ENCODE measurements at places on chromosomes 4 and X.

DNA sequence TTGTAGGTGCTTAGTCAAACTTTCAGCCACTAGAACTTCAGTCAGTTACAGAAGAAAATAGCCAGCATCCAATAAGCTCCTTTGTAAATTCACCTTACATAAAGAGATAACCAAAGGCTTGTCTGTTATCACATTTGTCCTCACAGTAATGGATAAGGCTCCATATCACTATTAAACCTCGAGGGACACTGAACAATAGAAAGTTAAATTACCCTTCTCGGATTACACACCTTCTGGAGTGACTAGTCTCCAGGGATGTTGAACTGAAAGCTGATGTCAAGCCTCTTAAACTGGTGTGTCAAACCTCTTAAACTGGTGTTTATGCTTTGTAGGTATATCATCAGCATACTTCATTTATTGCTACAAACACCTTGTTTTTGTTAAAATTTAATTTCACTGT, 639.0 kb downstream of the CENPC start:
- DNase-seq = no peak

GRCh38 chrX:2657532-2658113, 33.5 kb upstream of the CD99 start:
- DNase-seq = no peak

GRCh38 chrX:14359727-14360126, 169.6 kb upstream of the GLRA2 start:
- no peak for DNase-seq

- no peak for DNase-seq
These were observed 169.7 kb downstream of the RAP1GDS1 start for GRCh38 chr4:98430708-98431403.

Data from stimulated activated naive CD4-positive, alpha-beta T cell treated with Interleukin-2 at 50 U/mL for 16 hours (primary cell).